ENCODE measurements at places on chromosomes 11 and 22.

DNA sequence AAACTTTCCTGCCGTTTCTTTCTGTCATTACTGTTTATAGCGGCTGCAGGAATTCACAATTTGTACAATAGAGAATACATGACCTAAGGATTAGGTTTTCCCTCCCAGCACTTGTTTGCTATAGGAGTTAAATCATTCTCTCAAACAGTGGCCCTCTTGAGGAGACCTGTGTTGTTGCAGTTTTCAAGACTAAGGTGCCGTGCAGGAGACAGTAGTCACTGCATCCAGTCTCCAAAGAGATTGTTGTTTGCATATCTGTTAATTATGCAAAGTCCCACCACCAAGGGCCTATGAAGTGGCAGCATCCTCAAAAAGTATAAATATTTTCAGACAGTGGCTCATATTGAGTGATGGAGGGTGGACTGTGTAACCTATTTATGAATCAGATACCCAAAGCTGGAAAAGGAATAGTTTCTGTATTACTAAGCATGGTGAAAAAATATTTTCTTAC lies 2.3 kb downstream of the PRSS23 start:
- no peak for DNase-seq

DNA sequence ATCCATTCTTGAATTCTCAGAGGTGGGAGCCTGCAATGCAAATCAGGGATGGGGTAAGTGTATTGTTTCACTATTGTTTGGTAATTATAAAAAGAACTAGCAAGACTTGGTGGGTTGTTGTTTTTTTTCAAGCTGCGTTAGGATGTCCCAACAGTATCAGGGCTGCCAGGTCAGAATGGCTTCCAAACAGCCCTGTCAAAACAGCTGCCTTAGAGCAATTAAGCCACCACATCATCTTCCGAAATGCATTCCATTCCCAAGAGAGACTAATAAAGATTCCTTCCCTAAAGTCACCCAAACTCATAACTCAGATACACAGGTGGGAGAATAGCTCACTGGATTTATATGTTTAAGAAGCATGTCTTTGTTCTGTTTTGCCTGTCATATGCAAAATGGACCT lies 23.5 kb downstream of the BBOX1 start:
- DNase-seq = no peak

- DNase-seq = no peak
Observed at GRCh38 chr11:74238243-74238642, 67.2 kb downstream of the PPME1 start.

DNA sequence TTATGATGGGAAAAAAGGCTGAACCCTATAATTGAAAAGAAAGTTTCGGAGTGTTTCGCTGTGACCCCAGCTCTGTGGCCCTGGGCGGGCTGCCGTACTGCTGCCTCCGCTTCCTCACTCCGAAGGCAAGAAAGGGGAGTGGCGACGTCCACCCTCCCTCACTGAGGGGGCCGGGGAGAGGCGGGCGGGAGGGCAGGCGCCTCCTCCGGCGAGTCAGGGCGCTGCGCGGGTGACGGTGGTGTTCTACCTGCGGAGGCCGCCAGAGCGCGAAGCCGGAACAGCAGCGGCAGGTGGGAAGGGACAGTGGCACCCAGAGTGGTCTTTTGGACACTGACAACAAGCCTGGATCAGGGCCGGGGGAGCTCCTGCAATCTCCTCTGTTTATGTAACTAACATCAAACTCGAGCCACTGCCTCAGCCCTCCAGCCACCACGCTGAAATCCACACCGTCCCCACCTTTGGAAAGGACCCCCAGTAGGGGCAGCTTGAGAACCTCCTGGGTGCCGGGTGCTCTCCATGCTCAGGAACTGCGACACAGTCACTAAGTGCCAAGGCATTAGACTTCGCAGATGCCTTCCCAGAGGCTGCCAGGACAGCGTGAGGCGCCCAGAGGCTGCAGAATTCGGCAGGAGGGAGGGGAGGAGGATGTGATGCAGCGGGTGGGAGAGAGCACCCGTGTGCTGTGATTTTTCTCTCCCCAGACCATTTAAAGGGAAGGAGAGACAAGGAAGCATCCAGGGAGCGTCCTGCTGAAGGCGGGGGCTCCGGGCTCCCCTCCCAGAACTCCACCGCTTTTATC lies 25.5 kb downstream of the BID start:
- DNase-seq = no peak

DNA sequence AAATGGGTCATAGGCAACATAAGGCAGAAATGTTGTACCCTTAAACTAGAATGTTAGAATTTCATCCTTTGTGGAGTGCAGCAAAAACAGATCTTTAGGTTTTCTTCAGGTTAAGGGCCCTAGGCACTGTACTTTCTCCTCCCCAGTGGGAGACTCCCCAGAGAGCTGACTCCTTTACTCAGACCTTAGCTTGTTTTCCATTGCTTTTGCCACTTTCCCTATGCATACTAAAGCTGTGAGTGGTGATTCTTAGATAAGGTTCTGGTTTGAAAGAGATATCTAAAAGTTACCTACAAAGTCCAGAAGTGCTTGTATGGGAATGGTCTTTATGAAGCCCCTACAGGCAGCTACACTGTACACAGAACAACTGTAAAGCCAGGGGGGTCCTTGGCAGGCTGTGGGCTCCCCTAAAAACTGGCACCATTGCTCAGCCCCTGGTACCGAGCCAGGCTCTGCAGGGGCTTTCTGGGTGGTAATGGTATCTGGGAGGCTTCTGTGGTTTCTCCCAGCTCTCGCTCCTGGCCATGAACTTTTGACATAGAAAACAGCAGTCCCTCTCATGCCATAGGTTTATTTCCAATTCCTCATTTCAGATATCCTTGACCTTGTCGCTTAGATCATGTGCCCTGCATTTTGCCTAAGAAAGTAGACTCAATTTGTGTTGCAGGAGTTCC lies 23.2 kb downstream of the AMOTL1 start:
- no peak for DNase-seq

- DNase-seq = no peak
Observed at GRCh38 chr11:3340025-3340424, 38.9 kb downstream of the ZNF195 start.

DNA sequence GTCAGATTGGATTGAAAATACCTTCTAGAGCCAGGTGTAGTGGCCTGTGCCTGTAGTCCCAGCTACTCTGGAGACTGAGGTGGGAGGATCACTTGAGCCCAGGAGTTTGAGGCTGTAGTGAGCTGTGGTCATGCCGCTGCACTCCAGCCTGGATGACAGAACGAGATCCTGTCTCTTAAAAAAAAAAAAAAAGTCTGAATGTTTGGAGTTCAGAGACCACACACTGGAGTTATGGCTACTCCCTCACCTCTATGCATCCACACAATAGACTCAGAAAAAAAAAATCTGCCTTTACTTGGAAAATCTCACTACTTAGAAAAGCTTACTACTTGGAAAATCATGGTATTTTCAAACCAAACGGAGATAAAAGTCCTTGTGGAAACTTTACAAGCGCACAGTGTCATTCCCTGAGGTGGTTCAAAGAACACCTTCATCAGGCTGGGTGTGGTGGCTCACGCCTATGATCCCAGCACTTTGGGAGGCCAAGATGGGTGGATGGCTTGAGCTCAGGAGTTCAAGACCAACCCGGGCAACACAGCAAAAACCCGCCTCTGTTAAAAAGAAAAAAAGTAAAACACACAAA lies 63.9 kb upstream of the PICALM start:
- DNase-seq = no peak

DNA sequence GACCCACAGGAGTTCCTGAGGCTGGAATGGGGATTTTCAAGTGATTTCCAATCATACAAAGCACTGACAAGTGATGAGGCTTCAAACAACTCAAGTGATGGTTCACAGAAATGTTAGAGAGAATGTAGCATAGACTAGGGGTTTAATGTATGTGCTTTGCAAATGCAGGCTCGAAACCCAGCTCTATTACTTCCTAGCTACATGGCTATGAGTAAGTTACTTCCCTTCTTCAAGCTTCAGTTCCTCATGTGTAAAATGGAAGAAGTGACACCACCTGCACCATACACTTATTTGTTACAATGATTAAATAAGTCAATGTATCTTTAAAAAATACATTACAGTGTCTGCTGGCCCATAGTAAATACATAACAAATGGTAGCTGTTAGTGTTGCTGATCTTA lies 139.8 kb downstream of the CCDC81 start:
- no peak for DNase-seq

- DNase-seq = no peak
Observed at GRCh38 chr11:69461272-69461962, 20.0 kb upstream of the LINC01488 start.

DNA sequence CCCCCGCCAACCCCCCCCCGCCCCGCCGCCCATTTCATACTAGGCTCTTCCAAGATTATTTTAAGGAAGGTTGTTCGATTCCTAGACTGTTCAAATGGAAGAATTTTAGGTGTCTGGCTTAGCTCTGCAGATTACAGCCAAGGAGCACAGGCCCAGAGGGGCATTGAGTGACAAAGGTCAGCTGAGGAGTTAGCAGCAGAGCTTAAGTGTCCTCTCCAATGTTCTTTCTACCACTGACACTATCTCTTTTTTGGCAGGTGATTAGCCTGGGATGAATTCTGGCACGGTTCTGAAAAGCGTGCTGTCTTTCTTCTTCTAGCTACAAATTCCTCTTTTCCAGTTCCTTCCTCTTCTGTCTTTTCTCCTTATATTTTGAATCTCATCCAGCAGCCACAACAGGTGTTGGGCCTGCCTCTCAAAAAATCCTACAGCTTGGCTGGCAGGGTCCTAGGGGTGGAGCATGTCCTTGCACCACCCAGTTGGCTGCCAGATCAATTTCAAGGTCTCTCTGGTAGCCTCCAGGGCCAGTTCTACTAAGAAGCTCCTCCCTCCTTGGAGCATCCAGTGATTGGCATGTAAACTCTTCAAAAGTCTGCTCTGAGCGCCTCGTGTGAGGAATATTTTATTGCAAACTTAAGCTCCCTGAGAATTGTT lies 23.0 kb downstream of the KCNE3 start:
- DNase-seq = no peak

DNA sequence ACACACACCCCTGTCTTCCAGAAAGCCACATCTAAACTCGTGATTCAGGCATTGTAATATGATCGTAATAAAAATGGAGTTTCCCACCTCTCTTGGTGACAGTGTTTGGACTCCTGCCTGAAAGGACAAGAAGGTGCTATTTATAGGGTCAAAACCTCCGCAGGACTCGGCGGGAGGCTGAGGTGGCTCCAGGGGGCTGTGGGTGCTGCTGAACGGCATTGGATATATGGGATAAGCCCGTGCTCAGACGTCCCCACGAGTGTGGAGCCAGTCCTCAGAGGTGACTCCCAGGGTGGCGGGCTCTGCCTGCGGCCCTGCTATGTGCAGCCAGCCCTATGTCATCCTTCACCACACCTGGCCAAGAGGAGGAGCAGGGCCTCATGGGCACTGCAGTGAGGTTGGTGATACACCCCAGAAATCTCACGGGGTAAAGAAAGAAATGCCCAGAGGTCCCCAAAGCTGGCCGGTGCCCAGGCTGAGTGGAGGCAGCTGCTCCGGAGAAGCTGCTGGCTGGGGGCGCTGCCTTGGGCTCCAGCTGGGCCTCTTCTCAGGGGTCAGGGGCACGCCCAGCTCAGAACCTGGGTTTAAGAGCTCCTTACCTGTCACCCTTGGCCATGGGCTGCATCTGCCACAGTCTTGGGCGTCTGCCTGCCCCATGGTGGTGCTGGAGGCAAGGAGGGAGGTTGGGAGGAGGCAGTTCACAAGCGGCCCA lies 5.1 kb upstream of the OSBPL5 start:
- no peak for DNase-seq

GRCh38 chr22:34072585-34072984 lies 152.3 kb upstream of the LARGE1 start:
- DNase-seq = no peak

GRCh38 chr11:42265072-42265471 lies 805.6 kb upstream of the LRRC4C start:
- DNase-seq = no peak

GRCh38 chr11:124643605-124644425 lies 21.2 kb downstream of the TBRG1 start:
- DNase-seq = no peak

DNA sequence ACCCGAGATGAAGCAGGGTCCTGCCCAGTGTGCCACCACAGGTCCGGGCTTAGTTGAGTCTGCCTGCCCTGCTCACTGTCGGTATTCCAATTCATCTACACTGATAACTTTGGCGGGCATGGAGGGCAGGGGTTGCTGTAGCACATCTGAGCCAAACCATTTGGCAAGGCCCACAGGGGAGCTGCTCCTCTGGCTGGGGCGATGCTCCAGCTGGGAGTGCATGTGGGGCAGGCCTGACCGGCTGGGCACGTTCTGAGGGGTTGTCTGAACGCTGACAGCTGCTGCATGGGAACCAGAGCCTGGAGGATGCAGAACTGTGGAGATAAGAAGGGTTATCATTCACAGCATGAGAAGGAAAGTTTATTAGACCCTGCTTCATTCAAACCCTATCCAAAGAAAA lies 40.4 kb downstream of the DRG1 start:
- no peak for DNase-seq

GRCh38 chr11:69635804-69636511 lies 5.0 kb upstream of the CCND1 start:
- no peak for DNase-seq

GRCh38 chr11:120179057-120179672 lies 31.7 kb upstream of the OAF start:
- no peak for DNase-seq

GRCh38 chr22:41826021-41826420 lies 6.9 kb upstream of the SREBF2 start:
- no peak for DNase-seq

- no peak for DNase-seq
Observed at GRCh38 chr22:48226026-48227013, 1463.9 kb downstream of the TBC1D22A start.

- no peak for DNase-seq
Observed at GRCh38 chr22:37162221-37163095, 12.7 kb upstream of the IL2RB start.

DNA sequence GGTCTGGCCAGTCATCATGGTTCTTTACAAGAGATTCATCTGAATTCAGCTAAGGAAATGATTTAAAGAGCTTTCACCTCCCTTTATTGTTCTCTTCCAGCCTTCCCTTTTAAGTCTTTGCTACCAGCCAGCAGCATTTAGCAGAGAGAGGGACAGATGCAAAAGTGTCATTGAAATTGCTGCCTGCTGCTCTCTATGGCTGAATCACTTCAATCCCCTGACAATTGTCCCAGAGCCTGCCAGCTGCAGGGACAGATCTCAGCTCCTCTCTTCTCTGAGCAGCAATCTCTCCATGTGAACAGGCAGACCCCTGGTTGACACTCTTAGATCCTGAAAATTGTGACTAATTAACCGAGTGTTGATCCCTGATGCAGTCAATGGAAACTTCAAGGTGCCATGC lies 816.9 kb upstream of the CCDC90B start:
- DNase-seq = no peak

DNA sequence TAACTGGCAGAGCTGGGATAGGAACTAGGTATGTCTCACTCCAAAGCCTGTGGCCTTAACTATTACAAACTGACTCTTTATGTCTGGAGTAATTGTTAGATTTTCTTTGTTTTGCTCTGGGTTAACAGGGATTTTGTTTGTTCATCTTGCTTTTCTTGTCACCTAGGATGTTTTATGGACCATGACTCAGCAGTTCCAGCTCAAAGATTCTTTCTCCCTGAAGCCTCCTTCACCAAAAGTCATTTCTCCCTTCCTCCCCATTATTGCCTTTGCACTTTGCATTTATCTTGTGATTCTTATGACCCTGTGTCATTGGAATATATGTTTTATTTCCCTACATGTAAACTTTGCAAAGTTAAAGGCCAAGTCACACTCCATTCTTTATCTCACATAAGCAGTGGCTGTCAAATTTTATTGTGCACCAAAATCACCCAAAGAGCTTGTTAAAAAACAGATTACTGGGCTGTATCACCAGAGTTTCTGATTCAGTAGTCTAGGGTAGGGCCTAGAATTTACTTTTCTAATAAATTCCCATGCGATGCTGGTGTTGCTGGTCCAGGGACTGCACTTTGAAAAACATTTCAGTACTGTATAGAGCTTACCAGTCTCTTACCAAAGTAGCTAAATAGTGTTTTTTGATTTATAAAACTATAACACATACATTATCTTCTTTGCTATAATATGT lies 327.7 kb downstream of the DLG2 start:
- no peak for DNase-seq
